ENCODE measurements at places on chromosomes 5 and 9.

DNA sequence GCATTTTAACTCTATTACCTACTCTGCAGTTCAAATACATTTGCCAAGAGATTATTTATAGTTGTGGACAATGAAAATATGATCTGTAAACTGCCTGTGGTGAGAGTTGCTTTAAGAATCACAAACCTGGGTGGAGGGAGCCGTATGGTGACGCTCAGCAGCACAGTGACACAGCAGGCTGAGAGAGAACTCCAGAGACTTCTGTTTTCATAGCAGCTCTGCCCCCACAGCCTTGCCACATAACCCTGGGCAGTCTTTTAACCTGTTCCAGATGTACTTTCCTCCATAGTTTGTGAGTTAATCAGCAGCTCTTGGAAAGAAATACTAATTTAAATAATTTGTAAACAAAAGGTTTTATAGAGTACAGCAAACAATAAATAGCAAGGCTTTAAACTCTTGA lies 450.5 kb downstream of the ELAVL2 start:
- DNase-seq: no peak

- peak; percentile 8 for DNase-seq
These were observed 603.3 kb downstream of the KIF4B start for GRCh38 chr5:155616779-155617392.

GRCh38 chr5:92207151-92207550 lies 824.0 kb upstream of the ARRDC3 start:
- DNase-seq: no peak

- DNase-seq: no peak
These were observed 153.5 kb downstream of the RAPGEF6 start for GRCh38 chr5:131481569-131481968.

- no peak for DNase-seq
These were observed 52.1 kb upstream of the EQTN start for GRCh38 chr9:27348785-27349697.
